Endothelial cell of coronary artery (primary cell): ENCODE measurements at places on chromosomes 13 and 19. TPM values are rescaled to one million over a fixed set of nuclear protein-coding genes. Genes with fewer than 3 reads are reported as not detected.

Gene IFNL1
- not detected in 2 replicates for total RNA-seq

Gene GGN
- under 0.01 and 0.18 TPM in 2 replicates for total RNA-seq

Gene TMEM238
- 0.36 TPM in 1 of 2 replicates, not detected in the other for total RNA-seq

Gene KLK11
- not detected in 2 replicates for total RNA-seq

Gene PRR22
- total RNA-seq = 0.19 and 0.27 TPM in 2 replicates

Gene IL4I1
- total RNA-seq = 3.2 and 3.5 TPM in 2 replicates

Gene ZNF112
- 6.1 and 10.1 TPM in 2 replicates for total RNA-seq

Gene ZNF222
- 4.2 and 5.6 TPM in 2 replicates for total RNA-seq

Gene TSSK6
- 0.45 and 1.0 TPM in 2 replicates for total RNA-seq

Gene SELENOV
- total RNA-seq = not detected in 2 replicates

Gene CLEC11A
- total RNA-seq = 17.5 and 22.1 TPM in 2 replicates

Gene ZNF829
- 0.45 and 1.8 TPM in 2 replicates for total RNA-seq

Gene ZNF665
- 1.4 and 2.1 TPM in 2 replicates for total RNA-seq

Gene YJEFN3
- 0.18 and 0.38 TPM in 2 replicates for total RNA-seq

Gene RFXANK
- total RNA-seq = 72.8 and 83.6 TPM in 2 replicates

Gene OR7A5
- not detected in 2 replicates for total RNA-seq

Gene VSTM2B
- not detected in 2 replicates for total RNA-seq

Gene C19orf38
- 0.28 TPM in 1 of 2 replicates, not detected in the other for total RNA-seq

Gene ZNF728
- total RNA-seq = not detected in 2 replicates

Gene ERVV-1
- total RNA-seq = not detected in 2 replicates

Gene FCER2
- not detected in 2 replicates for total RNA-seq
